ENCODE measurements at places on chromosomes 2 and 18. TPM values are rescaled to one million over a fixed set of nuclear protein-coding genes. Genes with fewer than 3 reads are reported as not detected.

- DNase-seq, result no peak
Measured at GRCh38 chr18:44849361-44849760, 168.7 kb downstream of the SETBP1 start.

DNA sequence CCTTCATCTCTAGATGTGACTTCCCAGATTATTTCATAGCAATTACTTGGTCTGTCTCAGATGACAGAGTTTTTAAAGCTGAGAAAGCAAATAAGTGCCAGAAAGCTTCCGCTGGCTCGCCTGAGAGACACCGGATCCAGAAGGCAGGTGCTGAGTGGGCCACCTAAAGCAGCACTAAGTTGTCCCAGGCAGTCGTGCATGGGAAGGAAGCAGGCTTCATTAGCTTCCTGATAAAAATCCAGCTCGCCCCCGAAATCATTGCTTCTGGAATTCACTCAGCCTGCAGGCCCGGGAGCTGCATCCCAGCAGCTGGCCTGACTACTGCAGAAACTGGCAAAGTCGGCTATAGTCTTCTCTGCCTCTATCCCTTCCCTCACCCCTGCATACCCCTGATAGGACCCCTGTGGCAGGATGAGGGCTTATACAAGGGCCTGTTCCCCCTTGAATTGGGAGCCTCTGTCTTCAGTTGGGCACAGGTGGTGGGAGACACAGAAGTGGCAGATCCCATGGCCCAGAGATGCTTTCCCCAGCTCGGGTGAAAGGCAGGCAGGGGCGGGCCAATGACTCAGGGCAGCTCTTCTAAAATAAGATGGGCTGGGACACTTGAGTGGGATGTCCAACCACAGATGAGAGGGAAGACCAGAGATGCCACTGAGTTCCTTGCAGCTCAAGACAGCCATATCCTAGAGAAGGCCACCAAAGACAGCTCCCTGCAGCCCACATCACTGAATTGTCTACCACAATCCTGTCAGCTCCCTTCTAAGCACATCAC lies 262.4 kb upstream of the PKDCC start:
- DNase-seq, result no peak

- no peak for DNase-seq
Measured at GRCh38 chr2:28499282-28499681, 3.4 kb downstream of the PLB1 start.

DNA sequence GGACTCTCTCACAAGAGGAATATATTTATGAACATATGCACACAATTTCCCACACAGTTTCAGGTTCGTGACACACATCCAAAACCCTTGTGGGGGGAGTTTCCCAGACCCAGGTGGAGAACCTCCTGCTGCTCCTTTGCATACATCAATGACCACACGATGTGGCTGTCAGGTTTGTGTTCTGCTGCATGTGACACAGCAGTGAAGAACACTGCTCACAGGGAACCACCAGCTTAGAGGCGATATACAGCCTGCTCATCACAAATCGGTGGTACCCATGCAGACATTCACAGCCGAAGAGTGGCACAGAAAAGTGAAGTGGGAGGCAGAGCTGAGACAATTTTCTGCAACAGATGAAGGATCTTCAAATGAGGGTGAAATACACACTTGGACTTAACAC lies 175.6 kb upstream of the ZFP36L2 start:
- DNase-seq, result no peak

Gene ARHGAP28
- total RNA-seq, result 0.29 TPM

Measured in RPMI7951 (cell line).